Stimulated activated CD4-positive, alpha-beta T cell treated with anti-CD3 and anti-CD28 coated beads, Interleukin-1b, Interleukin-23, amount 100 ng/mL, for 1 hour (primary cell): ENCODE measurements at places on chromosomes 16 and 17.

- no peak for DNase-seq
Observed at GRCh38 chr17:49146620-49147306, 14.2 kb downstream of the B4GALNT2 start.

- no peak for DNase-seq
Observed at GRCh38 chr16:70691223-70692129, 5.6 kb upstream of the MTSS2 start.

- DNase-seq: peak; percentile 37
Observed at GRCh38 chr16:27313422-27314160, at the start of gene IL4R. IL4R (plus strand) TSS chr16:27313974; CDS start chr16:27340204, 26,230 bp downstream.

DNA sequence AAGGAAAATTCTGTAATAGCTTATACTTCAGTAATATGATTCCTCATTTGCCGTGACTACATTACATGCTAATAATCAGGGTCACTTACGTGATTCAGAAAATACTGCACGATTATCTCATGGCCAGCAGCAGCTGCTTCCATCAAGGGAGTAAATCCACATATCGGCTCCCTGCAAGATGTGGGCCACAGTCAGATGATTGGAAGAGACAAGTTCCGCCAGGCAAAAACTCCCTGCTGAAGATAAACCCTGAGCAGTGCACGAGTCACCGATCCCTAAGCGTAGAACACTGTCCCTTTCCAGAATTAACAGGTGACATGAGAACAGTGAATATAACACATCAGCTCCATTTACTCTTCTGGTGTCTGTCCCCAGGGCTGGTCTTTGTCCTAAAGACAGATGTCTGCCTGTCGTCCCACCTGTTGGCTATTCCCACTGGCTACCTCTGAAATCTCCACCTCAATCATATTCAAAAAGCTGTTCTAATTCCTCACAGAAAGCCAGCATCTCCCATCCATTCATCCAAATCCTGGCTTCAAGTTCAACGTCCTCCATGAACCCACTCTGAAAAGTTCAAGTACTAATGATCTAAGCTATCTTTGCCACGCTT, 9.3 kb downstream of the ANKS3 start:
- DNase-seq: no peak

DNA sequence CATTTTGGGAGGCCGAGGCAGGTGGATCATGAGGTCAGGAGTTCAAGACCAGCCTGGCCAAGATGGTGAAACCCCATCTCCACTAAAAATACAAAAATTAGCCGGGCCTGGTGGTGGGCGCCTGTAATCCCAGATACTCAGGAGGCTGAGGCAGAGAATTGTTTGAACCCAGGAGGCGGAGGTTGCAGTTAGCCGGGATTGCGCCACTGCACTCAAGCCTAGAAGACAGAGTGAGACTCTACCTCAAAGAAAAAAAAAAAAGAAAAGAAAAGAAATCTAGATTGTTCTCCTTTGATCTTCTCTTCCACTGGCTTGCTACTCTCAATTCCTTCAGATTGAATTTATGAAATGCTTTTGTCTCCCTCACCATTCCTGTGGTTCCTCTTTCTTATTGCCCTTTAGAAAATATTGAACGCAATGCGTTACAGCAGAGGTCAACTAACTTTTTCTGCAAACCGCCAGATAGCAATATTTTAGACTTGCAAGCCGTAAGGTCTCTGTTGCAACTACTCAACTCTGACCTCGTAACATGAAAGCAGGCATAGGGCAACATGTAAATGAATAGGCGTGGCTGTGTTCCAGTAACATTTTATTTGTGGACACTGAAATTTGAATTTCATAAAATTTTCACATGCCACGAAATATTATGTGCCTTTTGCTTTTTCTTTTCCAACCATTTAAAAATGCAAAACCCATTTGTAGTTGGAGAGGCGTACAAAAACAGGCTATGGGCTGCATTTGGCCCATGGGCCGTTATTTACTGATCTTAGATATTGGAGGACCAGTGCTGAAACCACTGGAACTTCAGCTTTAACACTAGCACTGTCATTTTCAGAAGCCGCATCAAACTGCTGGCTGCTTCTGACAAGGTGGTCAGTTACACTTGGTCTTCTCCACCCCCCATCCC, 24.8 kb downstream of the PITPNC1 start:
- DNase-seq: no peak

DNA sequence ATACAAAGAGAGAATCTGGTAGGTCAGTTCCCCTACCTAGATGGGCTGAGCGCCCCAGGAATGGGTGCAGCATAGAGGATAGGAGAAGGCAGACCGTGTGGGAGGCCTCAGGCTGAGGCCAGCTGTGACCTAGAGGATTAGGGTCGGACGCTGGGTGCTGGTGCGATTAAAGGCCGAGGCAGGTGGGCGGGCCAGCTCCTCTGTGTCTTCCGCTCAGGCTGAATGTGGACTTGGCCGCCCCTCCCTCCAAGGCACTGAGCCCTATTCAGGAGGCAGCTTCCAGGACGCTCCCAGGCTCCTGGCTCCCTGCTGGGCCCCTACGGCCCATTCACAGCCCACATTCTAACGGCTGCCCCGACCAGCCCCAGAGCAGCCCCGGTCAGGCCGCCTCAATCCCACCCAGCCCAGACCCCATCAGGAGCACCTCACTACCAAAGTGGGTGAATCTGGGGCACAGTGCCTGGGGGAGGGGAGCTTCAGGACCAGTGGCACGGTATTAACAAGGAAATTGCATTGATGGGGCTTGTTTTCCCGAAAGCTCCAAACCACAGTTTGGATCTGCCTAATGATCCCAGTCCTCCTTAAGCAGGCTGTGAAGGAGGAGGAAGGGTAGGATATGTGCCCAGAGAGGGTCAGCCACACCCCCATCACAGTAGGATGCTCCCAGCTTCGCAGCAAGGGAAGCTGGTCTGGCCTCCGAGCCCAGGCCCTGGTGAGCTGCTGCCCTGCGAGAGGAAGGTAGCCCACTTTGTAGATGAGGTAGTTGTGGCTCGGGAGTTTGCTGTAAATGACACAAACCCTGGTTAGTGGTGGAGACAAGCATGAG, 14.5 kb downstream of the RHBDL3 start:
- DNase-seq: no peak

DNA sequence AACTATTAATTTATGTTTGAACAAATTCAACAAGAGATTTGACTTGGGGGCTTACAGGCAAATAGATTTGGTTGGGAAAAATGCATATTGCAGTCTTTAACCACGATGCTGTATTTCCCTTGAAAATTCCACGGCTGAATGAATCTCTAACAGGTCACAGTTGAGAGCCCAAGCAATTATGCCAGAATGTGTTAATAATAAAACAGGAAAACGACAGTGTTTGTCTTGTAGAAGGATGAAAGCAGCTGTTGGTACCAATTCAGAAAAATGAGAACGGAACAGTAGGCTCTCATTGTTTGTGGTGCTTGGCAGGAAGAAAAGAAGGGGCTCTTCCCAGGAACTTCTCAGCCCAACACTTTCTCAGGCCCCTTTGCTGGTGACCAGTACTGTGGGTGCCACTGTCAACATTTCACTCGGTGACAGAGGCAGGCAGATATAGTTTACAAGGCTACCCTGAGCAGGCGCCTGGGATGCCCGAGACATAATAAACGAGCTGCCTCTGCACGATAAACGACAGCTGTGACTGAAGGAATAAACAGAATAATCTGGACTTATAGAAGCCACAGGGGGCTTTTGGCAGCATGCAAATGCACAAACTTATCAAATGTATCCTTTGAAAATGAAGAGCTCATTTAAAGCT, 387.1 kb downstream of the HS3ST4 start:
- no peak for DNase-seq

DNA sequence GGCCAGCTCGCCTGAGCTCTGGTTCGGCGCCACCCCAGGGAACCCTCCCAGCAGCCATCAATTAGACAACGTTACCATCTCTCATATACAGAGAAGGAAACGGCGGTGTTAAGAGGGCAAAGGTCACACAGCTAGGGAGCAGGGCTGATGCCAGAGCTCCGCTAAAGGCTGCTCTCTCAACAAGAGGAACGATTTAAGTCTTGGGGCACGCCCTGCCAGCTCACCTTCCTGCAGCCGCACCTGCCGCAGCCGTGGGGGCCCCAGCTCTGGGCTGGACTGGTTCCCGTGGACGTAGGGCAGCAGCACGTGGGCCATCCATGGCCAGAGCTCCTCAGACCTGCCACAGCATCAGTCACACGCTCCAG, 43.5 kb downstream of the PKD1 start:
- DNase-seq: no peak

- DNase-seq: no peak
Observed at GRCh38 chr16:78553268-78554039, 454.0 kb downstream of the WWOX start.

DNA sequence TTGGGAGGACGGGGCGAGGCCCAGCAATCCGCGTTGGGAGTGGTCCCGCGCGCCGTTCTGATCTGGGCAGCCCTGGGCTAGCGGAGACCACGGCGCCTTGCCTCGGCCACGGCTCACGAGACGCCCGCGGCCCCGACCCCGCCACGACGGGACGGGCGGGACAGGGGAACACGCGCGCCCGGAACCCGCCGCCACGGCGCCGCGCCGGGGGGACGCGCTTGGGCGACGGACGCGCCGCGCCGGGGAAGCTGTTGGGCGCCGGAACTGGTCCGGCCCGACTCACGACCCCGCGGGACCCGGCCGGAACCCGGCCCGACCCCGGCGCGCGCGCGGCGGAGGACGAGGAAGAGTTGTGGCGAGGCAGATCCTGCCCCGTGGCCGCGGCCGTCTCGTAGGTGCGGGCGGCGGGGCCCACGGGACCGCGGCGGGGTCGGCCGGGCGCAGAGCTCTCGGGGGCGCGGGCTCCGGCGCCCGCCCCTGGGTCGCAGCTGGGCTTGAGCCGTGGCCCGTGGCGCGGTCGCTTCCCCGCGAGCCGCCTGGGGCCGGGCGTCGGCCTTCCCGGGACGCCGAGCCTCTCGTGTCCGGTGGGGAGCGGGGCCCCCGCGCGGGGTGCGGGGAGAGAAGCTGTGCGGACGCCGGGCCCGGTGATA, at the start of gene ACSF3:
ACSF3 (plus strand) TSS at position 251 of the 650 bp plus-strand sequence. CDS start 6,830 bp downstream, outside the sequence.
- peak; percentile 34 for DNase-seq

DNA sequence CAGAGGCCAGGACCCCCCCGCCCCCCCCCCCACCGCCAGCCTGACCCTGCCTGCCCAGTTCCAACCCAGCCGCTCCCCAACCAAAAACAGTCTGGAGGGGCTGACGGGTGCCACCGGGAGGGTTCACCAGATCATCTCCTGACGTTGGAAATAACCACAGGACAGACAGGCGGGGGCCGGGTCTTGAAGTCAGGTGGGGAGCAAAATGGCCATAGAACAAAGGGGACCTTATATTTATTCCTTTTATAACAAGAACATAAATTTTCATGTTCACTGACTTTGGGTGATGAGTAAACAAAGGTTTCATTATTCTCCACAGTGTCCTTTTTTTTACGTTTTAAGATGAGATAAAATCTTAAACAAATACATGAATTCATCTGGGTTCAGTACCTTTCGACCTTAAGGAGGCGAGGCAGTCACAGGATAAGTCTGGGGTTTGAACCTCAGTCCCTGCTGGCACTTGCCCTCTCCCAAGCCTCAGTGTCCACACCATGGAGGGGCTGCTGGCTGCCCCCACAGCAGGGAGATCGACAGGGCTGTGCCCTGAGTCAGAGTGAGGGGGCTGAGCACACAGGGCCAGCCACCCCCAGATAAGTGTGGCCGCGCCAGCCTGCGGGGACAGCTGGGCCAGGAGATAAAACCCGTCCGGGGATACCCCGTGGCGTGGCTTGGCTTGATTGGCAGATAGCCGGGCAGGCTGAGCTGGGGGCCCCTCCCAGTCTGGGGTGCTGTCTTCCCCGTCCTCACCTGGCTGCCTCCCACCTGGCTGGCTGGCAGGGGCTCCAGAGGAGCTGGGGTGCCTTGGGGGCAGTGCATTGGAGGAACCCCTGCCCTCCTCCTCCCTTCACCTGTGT, 15.0 kb downstream of the SLC7A5 start:
- no peak for DNase-seq

DNA sequence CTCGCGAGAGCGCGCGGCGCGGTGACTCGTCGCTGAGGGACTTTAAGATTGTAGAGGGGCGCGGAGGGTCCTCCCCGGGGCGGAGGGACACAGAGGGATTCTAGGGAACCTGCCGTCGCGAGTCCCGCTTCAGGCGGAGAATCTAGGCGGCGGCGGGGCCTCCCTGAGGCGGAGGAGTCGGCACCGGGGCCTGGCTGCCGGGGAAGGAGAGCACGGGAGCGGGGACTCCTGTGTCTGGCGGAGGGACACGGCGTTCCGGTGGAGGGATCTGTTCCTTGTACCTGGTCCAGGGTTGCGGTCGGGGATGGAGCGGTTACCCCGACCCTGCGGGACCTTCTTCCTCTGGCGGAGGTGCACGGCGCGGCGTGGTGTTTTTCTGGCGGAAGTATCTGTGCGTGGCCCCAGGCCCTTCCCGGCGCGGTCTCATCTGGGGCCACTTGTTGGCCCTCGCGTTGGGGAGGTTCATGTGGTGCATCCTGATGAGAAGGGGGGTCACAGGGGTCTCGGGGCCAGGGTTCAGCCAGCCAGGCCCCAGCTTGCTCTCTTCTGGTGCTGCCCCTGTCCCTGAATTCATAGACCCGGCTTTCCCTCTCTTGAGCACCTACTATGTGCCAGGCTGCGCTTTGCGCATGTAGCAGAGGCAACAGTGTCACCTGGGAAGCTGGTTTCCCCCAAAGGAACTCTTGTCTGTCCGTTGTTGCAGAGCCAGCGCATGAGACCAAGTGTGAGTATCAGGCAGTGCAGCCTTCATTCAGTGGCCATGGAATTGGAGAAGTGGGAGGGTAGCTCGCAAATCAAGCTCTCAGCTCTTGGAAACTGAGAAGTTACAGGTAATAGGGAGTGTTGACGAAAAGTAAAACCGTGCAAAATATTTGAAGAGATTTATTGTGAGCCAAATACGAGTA, 563 bp upstream of the ZKSCAN2 start:
- peak; percentile 60 for DNase-seq

GRCh38 chr16:11976850-11977375, 379 bp downstream of the SNX29 start:
- DNase-seq: no peak

- no peak for DNase-seq
Observed at GRCh38 chr17:77264617-77265230, 124.0 kb downstream of the SEC14L1 start.

DNA sequence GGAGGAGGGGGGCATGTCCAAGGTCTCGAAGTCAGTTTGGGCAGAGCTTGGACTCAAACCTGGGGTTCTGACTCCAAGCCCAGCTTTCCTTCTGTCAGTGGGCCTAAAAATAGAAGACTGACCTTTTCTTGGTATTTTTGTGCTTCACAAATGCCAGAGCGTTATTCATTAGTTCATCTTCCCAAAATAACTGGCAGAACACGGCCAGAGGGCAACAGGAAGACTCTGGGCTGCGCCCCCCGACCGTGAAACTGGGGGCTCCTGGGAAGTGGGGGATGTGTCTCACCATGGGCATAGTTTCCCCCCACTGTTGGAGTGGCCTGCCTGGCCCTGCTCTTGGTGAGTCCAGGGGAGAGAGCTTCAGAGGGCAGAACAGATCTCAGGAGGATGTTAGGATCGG, 94.0 kb downstream of the SOCS1 start:
- no peak for DNase-seq
